ENCODE measurements at places on chromosomes 16 and 17. TPM values are rescaled to one million over a fixed set of nuclear protein-coding genes. Genes with fewer than 3 reads are reported as not detected.

Gene CX3CL1
- polyA plus RNA-seq = 30.6 TPM

GRCh38 chr17:55845385-55845784 lies 94.5 kb downstream of the PCTP start:
- DNase-seq = peak; percentile 23

Gene TMEM114
- 0.49 TPM for polyA plus RNA-seq

Gene NPIPB9
- 4.4 TPM for polyA plus RNA-seq

GRCh38 chr17:48283907-48284306 lies 146.1 kb downstream of the SKAP1 start:
- DNase-seq = no peak

Gene ITGB4
- polyA plus RNA-seq = 48.4 TPM

Gene SOST
- polyA plus RNA-seq = not detected

Gene P2RX1
- polyA plus RNA-seq = 97.1 TPM

DNA sequence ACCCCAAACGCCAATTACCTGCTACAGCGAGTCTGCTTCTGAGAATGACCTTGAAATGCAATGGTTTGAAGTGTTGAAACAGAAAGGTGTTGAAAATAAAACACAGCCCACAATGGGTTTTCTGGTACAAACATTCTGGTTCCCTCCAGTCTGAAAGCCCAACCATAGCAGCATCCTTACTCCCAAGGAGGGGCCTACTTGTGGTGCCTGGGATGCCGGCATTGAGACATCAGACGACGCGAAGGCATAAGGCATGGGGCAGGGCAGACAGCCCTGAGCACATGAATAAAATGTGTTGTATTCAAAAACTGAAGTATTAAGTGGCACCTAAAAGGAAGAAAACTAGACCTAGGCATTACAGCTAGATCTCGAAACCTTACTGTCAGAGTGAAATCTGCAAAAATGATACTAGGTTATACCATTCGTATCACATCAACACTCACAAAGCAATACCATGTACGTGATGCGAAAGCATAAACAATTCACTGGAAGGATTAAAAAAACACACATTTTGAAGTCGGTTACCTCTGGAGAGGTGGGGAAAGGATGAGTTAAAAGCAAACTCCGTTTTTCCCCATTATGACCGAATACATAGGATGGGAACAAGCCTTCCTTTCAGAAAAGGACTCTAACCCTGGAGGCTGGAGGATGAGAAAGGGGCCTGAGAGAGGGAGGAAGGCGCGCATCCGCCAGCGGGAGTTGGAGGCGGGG lies 702 bp downstream of the NUDT21 start:
- DNase-seq = peak; percentile 5

DNA sequence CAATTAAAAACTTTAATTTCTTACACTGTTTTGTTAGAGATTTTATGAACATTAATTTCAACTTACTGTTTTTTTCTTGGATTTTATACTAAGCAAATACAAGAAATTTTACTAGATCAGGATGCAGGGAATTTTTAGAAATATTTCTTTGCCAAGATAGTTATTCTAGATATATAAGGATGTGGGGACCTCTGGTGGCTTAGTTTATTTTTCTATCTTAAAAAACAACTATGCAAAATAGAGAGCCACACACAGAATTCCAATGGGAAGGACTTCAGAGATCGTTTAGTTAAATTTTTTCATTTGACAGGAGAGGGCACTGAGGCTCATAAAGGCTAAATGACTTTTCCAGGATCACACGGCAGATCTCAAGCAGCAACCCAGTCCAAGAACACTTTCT lies 23.0 kb upstream of the CAPNS2 start:
- DNase-seq = no peak

DNA sequence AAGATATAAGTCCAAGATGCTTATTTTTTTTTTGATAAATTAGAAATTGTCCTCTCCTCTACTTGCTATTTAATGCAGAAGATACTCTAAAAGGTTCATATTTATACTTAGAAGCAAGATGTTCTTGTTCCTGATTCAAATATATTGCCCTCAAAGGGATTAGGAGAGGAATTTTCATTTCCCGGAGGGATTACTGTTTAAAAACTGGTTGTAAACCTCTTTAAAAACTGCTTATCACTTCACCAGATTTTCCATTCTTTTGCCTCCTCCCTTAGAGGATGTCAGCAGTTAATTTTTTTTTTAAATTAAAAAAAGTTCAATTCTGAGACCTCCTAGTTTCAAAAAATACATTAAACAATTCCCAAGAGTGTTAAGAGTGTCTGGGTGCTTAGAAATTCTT lies 2.8 kb downstream of the TENT4B start:
- no peak for DNase-seq

GRCh38 chr16:75263291-75263962 lies 12.0 kb upstream of the BCAR1 start:
- no peak for DNase-seq

DNA sequence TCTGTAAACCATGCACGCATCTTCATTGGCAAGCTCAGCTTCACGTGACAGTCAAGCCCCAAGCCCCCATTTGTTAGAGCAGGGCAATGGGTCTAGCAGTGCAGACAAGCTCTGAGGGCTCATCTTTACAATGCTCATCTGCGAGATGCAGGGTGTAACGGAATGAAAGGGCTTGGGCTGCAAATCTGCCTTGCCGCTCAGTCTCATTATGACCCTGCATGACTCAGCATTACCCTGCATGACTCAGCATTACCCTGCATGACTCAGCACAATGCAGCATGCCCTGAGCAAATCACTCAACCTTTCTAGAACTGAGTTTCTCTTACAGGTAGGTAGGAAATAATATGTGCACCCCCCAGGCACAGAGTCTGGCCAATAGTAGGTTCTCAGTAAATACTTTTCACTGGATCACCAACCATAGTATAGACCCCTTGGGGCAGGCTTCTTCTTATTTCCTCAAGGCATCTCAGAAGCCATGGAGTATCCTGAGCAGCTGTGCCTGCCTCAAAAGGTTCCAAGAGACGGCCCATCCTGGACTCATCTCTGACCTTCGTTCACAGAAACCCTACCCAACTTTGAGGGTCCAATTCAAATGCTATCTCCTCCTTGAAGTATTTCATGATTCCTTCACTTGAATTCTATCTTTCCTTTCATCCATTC lies 391.3 kb upstream of the CDH5 start:
- no peak for DNase-seq

DNA sequence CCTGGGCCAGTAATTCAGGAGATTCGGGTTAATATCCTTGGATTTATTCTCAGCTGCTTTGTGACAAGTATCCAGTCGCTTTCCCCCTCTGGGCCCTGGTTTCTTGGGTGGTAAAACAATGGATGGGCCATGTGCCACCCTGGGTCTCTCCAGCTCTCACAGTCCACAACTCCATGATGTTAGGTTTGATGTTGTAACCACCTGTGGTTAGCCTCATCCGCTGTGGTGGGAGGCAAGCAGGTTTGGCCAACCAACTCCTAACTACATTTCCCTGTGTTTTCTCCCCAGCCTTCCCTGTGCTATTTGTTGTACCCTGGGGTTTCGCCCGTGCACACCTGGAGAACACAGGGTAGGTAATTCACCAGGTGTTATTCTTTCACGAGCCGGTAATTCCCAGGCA lies 35.1 kb downstream of the GLP2R start:
- DNase-seq = no peak

DNA sequence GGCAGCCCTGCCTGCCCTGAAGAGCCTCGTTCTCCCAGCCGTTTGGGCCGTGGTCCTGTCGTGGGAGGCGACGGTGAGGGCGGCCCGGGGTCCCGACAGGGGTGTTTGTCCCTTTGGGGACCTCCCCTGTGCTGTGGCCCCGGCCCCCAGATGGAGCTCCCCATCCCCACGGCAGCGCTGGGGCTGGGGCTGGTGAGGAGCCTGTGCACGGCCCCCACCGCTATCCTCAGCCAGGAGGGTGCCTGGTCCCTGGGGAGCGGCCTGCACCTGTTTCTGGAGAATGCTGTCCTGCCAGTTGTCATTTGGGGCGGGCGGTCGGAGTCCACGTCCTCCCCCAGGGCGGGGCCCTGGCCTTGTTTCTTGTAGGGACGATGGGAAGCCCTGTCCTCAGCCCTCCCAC lies 6.6 kb downstream of the CAPN15 start:
- peak; percentile 80 for DNase-seq

Gene CFAP97D1
- 0.04 TPM for polyA plus RNA-seq

GRCh38 chr16:8892101-8892575 lies 10.0 kb downstream of the LITAFD start:
- DNase-seq = no peak

Gene NTN3
- 0.75 TPM for polyA plus RNA-seq

DNA sequence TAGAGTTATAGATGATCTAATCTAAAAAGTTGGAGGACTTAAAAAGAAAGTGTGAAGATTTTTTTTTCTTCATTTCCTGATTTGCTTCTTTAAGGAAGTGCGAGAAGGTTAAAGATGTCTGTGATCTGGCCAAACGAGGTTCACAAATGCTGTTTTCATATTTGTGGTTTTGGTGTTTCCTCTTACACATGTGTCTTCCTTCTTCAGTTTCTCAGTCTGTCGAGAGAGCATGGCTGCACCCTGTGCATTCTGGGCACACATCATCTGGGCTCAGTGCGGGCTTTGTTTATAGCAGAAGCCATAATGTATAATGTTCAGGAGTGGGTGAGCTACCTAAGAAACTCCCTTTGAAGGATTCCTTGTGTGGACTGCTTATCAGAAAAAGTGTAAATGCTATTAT lies 260.4 kb upstream of the TBX2 start:
- peak; percentile 32 for DNase-seq

GRCh38 chr17:2690165-2691068 lies 21.1 kb downstream of the CLUH start:
- no peak for DNase-seq

GRCh38 chr16:79639576-79640311 lies 39.2 kb upstream of the MAF start:
- DNase-seq = peak; percentile 29
